ENCODE measurements at places on chromosomes 11 and 22.

DNA sequence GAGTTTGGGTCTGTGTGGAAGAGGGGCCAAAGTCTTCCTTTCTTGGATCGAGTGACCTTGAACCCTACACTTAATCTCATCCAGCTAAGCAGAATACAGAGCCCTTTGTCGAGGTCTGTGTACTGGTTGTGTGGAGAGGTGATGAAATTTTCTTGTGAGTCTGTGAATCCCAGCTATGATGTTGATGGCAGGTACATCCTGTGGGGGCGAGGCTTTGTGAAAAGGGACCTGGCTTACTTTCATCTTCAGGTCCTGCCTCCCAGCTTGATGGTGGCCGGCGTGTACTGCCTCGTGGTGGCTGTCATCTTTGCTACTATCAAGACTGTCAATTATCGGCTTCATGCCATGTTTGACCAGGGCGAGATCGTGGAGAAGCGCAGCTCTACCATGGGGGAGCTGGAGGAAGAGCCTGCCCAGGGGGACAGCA, 1.0 kb downstream of the PCNX3 start:
- DNase-seq = no peak

DNA sequence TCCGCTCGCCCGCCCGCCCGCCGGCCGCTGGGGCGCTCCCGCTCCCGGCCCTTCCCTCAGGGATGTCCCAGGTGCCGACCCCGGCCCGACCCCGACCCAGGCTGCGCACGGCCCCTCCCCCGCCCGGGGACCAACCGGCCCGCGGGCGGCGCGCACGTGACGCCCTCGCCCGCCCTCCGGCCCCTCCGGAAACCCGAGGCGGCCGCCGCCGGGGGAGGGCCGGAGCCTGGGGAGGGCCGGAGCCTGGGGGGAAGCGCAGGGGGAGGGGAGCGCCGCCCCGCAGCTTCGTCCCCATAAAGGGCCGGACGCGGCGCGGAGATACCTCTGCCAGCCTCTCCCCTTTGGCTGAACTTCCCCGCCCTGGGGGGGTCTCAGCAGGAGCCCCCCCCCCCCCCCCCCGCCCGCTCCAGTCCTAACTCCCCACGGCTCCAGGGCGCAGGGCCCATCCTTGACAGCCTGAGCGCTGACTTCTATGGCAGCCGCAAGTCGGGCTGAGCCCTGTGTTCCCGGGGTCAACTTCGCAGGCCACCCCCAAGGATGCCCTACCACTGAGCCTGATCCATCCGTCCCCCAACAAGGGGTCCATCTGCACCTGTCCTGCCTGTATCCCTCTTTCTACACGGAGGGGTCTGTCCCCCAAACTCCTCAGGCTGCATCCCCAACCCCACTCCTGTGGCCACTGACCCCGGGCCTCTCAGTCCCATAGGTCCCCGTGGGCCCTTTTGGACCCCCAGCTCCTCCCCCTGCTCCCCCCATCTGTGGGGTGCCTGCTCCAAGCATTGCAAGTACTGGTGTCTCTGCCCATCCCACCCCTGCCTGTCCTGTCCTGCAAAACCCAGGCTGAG, at the start of gene MAPK12:
Gene MAPK12 (minus strand): TSS at position 69 of the 845 bp plus-strand sequence. CDS start 174 bp downstream, outside the sequence.
- no peak for DNase-seq

GRCh38 chr22:30238136-30238535, 8.4 kb downstream of the LIF start:
- DNase-seq = no peak

DNA sequence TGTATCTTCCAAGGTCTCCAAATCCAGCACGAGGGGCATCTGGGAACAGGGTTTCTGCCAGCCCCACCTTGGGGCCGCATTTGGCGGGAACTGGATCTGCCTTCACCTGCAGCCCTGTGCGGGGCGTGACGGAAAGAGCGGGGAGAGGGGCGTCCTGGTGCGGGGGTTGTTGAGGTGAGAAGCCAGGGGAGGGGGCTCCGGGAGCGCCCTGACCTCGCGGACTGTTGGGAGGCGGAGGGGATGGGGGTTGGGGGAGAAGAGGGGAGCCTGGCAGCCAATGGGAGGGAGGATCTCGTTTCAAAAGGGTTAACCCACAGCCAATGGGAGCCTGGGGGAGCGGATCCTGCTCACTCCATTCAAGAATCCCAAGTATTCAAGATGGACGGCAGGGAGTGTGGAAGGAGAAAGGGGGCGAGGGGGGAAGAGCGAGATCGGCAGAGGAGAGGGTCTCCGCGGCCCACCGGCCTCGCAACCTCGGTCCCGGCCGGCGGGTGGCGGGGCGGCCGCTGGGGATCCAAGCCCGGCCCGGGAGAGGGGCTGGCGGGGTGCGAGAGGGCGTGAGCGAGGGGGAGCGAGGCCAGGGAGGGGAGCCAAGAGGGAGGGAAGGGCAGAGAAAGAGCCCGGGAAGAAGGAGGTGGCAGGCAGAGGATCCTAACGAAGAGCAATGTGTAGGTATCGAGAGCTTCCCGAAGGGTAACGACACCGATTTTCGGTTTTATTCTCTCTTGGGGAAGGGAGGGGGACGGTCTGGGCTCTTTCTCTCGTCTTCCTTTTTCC, 11.5 kb downstream of the YPEL4 start:
- DNase-seq = no peak

- DNase-seq = no peak
Measured at GRCh38 chr11:19774817-19775580, 62.4 kb downstream of the NAV2 start.

- DNase-seq = no peak
Measured at GRCh38 chr22:48927591-48927990, 900.1 kb downstream of the BRD1 start.

- no peak for DNase-seq
Measured at GRCh38 chr11:43736502-43737200, 56.1 kb downstream of the HSD17B12 start.

DNA sequence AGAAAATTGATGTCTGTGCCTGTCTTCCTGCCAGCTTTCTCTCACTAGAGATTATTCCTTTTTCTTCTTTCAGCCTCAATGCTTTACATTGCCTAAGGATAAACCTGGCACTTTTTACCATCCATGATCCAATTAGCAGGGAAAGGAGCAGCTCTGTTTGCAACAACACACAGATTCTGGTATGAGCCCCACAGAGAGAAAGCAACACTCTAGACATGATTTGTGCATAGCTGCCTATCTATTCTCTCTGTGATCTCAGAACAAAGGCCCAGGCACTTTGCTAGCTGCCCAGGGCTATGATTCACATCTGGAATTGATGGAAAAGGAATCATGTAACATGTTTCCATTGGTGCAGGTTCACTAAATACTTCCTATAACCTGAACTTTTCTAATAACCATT, 685.0 kb downstream of the ETS1 start:
- DNase-seq = no peak

GRCh38 chr11:92531065-92531739, 306.6 kb downstream of the FAT3 start:
- DNase-seq = no peak

GRCh38 chr11:84780689-84781293, 846.4 kb downstream of the DLG2 start:
- DNase-seq = no peak

- no peak for DNase-seq
Measured at GRCh38 chr11:77063407-77063806, 3.4 kb upstream of the CAPN5 start.

GRCh38 chr11:70854201-70854600, 398.2 kb downstream of the SHANK2 start:
- no peak for DNase-seq

DNA sequence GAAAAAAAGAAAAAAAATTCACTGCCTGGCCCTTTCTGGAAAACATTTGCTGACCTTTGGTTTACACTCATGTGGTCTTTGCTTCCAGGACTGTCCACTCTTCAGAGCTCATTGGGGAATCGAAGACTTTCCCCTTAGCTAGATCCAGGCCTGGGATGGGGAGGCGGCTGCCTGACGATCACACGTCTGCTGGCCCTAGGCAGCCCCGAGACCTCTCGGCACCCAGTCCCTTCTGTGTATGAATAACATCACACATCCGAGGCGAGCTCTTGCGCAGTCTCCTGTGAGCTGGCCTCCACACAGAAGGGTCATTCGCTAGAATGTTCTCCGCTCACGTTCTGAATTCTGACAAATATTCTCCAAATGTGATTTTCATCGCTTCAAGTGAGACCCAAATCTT, 25.7 kb upstream of the GAL start:
- DNase-seq = no peak

GRCh38 chr11:62791501-62792201, at the start of gene TMEM223:
Gene TMEM223 (minus strand): TSS chr11:62792006. CDS start chr11:62791994, 12 bp downstream.
- peak; percentile 72 for DNase-seq

- no peak for DNase-seq
Measured at GRCh38 chr11:13074714-13075464, 65.8 kb downstream of the RASSF10 start.

DNA sequence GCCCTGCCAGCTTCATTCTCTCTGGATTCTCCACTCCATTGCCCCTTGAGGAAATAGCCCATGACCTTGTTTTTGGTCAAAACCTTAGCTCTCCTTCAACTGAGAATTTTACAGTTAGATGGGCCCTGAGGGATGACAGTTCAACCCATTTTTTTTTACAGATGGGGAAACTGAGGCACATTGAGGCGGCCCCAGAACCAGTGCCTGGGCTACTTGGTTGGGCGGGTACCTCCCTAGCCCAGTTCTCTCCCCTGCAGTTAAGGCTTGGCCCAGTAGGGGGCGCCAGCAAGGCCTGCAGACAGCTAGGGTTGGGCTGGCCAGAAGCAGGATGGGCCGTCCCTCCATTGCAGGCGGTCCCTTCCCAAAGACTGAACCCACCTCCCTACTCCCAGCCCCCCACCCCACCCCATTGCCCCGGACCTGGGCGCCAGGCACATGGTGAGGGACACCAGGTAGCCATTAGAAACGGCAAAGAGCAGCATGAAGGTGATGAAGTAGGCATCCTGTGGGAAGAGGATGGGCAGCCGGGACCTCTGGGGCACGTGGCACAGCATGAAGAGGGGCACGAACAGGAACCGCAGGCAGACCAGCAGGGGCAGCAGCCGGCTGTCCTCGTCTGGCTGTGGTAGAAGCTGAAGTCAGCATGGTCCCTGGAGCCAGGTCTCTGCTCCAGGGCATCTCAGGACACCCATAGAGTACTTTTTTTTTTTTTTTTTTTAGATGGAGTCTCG, 7.6 kb downstream of the SLC29A2 start:
- DNase-seq = no peak

DNA sequence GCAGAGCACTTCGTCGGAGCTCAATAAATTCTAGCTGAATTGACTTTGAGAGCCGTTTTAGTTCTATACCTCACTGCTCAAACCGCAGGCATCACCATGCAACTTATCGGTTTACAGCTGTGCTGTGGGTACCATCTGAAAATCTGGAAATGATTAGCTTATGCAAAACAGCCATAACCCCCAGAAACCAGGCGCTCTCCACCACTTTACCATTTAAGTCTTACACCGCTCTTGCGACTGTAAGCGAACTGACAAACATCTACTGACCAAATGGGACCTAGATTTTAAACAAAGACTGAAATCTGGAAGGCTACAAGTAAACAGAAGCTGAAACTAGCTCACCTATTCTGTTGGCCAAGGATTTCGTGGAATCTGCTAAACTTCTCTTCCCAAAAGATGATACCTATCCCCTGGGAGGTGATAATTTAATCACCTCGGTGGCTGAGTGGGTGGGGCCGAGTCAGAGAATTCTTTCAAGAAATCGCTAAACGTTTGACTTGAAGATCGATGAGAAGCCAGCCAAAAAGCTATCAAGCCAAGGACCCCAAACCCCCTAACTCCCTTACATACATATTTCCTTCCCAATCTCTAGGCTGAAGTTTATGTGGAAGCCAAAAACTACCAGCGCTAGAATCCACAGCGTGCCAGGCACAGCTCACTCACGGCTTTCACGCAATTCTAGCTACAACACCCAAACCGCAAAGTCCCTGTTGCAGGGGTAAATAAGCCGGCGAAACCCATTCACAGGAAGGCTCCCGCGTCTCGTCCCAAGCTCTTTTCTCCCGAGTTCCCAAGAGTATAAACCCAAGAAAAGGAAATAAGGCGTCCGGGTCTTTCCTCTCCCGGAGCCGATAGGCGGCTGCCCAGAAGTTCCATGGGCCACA, 644 bp downstream of the SPTY2D1 start:
- DNase-seq = no peak

- no peak for DNase-seq
Measured at GRCh38 chr11:87545858-87546257, 508.1 kb downstream of the TMEM135 start.

DNA sequence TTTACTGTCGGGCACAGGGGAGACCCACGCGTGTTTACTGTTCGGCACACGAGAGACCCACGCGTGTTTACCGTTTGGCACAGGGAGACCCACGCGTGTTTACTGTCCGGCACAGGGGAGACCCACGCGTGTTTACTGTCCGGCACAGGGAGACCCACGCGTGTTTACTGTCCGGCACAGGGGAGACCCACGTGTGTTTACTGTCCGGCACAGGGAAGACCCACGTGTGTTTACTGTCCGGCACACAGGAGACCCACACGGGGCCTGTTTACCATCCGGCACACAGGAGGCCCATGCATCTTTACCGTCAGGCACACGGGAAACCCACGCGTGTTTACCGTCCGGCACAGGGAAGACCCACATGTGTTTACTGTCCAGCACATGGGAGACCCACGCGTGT, 525.1 kb downstream of the BRD1 start:
- no peak for DNase-seq

Measured in PC-9 (cell line).